Activated CD4-positive, alpha-beta T cell treated with anti-CD3 and anti-CD28 coated beads, Interleukin-2, amount 50 U/mL, for 4 hours (primary cell): ENCODE measurements at places on chromosomes 7 and 10.

DNA sequence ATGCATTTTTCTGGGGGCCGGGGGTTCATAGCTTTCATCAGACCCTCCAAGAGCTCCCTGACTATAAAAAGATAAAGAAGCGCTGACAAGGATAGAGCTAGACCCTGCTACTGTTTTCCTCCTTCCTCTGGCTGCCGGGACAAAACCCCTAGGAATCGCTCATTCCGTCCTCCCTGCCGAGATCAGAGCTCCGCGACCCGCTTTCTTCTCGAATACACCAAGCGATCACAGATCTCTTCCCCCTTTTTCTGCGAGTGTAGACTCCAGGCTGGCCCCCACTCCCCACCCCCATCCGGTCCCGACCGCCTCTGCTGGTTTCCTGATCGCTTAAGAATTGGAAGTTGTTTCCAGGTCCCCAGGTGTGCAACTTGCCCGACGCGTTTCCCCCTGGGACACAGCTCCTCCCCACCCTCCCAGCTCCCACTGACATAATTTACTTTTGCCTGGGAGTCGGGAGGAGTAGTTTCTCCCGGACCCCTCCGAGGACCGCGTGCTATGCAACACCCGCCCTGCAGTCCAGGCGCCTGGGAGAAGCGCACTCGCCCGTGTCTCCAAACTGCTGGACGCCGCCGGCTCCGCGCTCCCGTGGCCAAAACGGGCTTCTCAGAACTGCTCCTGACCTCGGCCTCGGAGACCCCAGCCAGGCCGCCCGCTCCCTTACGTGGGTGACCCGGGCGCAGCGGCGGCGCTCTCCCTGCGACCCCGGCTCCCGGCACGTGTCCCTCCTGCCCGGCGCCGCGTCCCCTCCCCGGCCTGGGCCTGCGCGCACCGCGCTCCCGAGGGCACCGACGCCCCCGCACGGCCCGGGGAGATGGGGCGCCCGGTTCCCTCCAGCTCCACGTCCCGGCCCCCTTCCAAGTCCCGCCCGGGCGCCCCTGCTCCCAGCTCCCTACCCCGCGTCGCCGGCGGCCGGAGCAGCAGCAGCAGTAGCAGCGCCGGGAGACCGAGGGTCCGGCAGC is 552 bp downstream of the IL15RA start:
- peak; percentile 32 for DNase-seq

DNA sequence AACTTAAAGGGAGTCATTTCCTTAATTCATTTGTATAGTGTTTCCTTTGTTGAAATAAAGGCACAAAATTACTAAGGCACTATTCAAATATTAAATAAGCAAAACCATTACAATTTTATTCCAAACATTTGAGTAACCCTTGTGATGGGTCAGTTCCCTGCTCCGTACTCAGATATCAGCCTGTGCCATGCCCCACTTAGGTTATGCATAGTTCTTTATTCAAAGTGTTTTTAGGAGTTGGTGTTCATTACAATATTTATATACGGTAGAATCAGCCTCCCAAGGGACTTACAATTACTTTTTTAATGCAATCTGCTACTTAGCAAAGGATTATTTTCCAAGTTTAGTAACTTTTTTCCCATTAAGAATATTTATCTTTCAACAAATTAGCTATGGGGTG is 119.3 kb upstream of the SEMA3D start:
- no peak for DNase-seq

- DNase-seq = no peak
These were observed 9.8 kb upstream of the ARHGAP19 start for GRCh38 chr10:97302088-97302791.

DNA sequence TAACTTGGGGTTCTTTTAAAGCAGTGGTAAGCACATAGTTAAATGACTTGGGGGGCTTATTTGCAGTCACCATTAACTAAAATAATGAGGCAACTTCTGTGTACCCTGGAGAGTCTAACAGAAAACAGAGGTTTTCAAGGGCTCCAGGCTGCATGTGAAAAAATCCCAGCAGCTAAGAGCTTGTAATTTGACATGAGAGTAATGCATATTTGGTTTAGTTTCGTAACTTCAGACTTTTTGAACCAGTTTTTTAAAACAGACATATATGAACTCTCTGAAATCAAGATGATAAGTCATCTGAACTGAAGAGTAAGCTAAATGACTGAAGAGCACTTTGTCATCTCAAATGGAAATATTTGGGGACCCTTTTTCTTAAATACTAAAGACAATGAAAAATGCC is 40.2 kb upstream of the IFRD1 start:
- no peak for DNase-seq

DNA sequence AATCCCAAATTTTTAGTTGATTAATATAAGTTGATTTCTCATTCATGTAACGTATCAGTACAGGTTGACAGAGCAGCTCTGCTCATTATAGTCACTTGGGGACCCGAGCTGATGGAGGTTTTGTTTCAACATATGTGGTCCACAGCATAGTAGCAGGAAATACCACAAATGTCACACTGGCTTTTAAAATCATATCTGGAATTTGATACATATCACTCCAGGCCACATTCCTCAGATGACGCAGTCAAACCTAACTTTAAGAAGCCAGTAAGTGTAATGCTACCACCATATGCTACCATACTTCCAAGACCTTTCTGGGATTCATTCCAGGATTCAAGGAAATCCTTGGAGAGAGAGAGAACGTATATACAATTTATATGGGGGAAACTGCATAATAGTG is 156.3 kb downstream of the PHF14 start:
- no peak for DNase-seq

DNA sequence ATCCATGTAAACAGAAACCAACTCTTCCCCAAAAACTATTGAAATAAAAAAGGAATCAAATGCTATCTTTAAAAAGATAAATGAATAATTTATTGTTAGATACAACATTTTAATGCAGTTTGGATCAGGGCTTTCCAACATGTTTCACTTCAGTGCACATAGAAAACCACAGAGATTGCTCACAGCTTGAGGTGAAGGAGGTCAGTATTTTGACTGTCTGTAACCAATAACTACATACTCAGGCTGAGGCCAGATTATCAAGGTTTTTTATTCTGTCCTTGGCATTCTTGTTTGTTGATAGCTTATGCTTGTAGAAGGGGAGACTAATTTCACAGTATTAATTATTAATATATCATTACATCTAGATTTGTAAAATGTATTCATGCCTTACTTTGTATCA is 195.5 kb downstream of the PRKG1 start:
- no peak for DNase-seq

DNA sequence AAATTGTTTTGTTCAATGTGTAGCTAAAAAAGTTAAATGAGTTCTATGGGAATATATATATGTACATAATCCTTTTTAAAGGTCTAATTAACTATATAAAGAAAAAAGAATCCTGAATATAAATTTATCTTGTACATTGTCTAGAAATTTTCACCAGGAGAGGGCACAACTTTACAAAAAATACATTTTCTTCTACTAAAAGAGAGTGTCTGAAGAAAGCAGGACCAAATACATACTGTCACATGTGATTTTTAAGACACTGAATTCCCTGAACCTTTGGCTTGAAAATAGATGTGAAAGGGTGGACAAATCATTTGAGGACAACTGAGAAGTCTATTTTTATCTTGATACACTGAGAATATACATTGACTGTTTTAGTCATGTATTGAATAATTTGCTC is 204.3 kb downstream of the DGKB start:
- DNase-seq = no peak

DNA sequence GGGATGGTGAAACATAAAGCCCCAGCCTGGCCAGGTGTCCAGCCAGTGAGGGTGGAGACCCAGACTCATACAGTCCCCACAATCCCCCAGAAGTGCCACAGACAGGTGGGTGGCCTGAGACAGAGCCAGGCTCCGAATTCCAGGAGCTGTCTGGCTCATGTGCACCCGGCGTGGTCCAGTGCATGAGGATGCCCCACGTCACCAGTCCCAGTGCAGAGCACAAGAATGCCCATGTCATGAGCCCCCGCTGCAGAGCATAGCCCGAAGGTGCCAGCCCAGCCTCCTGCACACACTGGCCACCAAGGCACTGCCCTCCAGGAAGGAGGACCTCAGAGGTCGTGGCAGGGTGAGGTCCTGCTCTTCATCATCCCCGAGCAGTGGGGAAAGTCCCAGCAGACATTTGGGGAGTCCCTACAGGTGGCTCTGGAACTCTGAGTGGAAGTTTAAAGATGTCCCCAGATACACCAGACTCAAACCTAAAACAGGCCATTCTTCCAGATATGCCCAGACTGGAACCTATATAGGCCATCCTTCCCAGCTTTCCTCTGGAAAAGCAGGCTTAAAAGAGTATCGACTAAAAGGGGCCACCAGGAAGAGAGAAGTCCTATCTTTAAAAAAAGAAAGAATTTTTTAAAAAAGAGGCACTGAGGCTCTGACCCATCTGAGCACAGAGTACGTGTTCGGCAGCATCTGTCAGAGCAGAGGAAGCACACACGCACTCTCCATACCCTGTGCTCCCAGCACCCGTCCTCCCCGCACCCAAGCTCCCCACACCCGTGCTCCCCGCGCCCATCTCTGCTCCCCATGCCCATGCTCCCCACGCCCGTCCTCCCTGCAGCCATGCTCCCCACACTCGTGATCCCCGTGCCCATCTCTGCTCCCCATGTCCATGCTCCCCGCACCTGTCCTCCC is 11.5 kb downstream of the DIP2C start:
- DNase-seq = no peak

GRCh38 chr7:46571996-46572395 is 650.9 kb upstream of the IGFBP3 start:
- no peak for DNase-seq

DNA sequence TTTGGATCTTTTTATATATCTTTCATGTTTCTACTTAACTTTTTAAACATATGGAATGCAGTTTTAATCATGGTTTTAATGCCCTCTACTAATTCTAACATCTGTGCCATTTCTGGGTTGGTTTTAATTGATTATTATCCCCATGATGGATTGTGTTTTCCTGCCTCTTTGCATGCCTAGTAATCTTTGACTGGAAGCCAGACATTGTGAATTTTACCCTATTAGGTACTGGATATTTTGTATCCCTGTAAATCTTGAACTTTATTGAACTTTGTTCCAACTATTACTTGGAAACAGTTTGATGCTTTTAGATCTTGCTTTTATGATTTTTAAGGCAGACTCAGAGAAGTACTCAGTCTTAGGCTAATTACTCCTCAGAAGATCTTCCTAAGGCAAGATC is 16.0 kb upstream of the RBM20 start:
- no peak for DNase-seq

- no peak for DNase-seq
These were observed 57.3 kb upstream of the ZEB1 start for GRCh38 chr10:31261511-31262311.

DNA sequence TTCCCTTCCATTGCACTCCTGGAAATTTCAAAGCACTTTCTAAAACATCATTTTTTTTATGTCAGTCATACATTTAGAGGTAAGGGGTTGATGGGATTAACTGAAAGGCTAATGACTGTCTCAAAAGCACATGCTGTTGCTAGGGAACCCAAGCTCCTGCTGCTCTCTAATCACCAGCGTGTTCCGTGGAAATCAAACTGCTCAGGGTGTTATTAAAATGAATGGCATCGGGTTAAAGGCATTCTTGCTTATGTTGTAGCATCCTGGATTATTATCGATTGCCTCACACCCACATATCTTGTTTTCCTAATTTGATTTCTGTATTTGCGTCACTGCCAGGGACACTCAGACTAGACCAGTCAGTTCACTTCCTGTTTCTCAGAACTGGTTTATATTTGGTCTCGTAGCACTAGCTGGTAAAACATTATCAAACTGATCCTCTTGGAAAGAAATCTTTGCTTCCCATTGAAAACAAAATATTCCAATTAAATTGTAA is 216.5 kb upstream of the MKLN1 start:
- DNase-seq = no peak

DNA sequence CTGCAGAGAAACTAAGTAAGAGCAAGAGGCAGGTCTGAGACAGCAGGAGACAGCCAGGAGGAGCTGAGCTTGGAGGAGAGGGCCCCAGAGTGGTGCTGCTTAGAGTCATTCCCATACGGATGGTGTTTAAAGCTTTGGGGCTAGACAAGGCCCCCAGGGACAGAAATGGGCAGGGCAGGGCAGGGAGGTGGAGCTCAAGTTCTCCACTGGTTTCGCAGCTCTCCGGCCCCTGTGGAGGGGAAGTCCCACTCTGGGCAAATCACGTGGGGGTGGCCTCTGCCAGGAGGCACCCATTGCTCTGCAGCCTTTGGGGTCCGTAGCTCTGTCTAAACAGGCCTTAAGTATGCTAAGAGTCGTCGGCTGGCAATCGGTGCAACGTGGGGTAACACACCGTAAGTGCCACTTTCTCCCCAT is 1.0 kb upstream of the PTPRE start:
- no peak for DNase-seq

- DNase-seq = no peak
These were observed 61.4 kb upstream of the STEAP1B start for GRCh38 chr7:22561321-22561811.

- DNase-seq = no peak
These were observed 4.3 kb upstream of the C1GALT1 start for GRCh38 chr7:7178081-7178480.

GRCh38 chr10:49053053-49053997 is 62.0 kb downstream of the VSTM4 start:
- no peak for DNase-seq

DNA sequence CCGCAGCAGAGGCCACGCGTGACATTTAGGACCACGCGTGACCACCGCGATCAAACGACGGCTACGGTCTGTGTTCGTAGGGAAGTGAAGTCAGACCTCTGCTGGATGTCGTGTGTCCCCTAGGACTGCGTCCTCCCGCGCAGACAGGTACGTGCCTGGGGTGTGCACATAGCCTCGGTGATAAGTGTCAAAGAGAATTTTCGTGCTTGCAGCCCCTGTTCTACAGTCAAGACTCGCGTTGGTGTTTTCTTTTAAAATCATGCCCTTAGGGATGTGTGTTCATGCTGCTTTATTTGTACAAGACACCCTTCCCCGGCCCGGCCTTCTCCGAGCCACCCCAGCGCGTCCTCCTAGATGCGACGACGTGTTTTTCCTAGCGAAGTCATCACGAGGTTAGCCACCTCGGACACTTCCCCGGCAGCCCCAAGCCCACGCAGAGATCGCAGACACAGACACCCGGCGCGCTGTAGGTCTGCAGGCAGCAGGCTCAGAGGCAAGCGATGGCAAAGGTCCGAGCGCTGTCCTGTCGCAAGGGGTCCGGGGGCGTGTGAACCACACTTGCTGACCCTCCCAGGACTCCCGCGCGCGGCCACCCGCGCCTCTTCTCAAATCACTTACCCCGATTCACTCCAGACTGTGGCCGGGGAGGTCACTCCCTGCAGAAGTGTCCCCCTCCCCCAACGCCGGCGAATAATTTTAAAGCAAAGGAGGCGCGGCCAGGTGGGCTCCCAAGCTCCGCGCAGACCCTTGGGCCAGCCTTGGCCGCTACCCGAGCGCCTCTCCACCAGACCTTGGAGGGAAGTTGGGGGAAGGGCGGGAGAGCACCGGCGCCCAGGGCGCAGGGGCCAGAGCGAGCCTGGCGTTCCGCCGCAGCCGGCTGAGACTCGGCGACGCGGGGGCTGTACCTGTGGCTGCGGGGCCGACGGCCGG is 552 bp downstream of the MKX start:
- DNase-seq = peak; percentile 8
